Bronchus fibroblast of lung (primary cell): ENCODE measurements at places on chromosomes 2 and 18. TPM values are rescaled to one million over a fixed set of nuclear protein-coding genes. Genes with fewer than 3 reads are reported as not detected.

The C1QL2 gene
- not detected in 2 replicates for total RNA-seq

The IKZF2 gene
- total RNA-seq = 5.0 and 5.9 TPM in 2 replicates

The GAREM2 gene
- total RNA-seq = 0.34 and 0.45 TPM in 2 replicates

The NEUROD1 gene
- total RNA-seq = not detected in 2 replicates

The INHBB gene
- total RNA-seq = not detected in 2 replicates

The COMMD1 gene
- 55.4 and 56.7 TPM in 2 replicates for total RNA-seq

The SLC14A1 gene
- total RNA-seq = 3.7 and 4.5 TPM in 2 replicates

The DSEL gene
- 18.0 and 21.5 TPM in 2 replicates for total RNA-seq

The CYP1B1 gene
- 81.6 and 86.6 TPM in 2 replicates for total RNA-seq

The MSH2 gene
- 19.8 and 20.5 TPM in 2 replicates for total RNA-seq
